ENCODE measurements at places on chromosomes 13 and 19. TPM values are rescaled to one million over a fixed set of nuclear protein-coding genes. Genes with fewer than 3 reads are reported as not detected.

DNA sequence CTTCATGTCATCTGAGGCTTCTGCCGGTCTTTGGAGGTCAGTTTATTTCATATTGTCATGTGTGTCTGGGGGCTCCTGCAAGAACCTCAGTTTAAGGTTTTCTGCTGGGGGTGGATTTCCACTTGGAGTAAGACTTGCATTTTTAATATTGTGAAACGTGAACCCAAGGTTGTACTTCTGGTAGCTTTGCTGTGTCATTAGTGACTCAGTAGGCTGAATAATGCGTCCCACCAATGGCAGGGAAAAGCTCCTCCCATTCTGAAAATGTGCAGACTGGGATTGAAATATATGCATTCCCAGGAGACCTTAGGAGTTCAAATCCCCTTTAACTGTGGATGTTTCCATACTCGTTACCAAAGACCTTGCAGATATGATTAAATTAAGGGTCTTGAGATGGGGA is 46.2 kb downstream of the ING1 start:
- DNase-seq = no peak

DNA sequence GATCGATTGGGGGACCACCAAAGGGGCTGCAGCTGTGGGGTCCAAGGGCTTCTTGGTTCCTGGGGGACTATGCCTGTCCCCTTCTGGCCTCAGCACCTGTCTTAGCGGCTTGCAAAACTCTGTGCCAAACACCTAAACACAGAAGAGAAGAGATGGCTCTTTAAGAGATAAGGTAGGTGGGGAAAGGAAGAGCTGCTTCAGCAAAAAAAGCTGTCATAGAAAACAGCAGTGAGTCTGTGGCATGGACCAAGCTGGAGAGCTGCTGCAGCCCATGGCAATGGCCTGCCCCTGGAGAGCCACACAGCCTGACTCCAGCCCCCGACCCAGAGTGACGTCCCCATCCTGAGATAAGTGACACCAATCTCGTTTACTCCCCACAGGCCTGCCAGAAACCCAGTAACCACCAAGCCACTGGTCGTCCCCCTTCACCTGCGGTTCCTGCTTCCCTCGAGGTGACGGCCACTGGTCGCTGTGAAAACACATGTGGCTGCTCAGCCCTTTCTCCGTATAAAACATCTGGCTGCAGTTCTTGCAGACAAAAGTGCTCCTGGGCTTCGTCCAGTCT is 25.0 kb upstream of the NAPA start:
- DNase-seq = no peak

GRCh38 chr19:20422216-20423205 is 143.1 kb downstream of the ZNF737 start:
- DNase-seq = no peak

CA11 gene
- polyA plus RNA-seq = 7.6 TPM

GRCh38 chr19:40264314-40265054 is 20.7 kb downstream of the AKT2 start:
- DNase-seq = no peak

DNA sequence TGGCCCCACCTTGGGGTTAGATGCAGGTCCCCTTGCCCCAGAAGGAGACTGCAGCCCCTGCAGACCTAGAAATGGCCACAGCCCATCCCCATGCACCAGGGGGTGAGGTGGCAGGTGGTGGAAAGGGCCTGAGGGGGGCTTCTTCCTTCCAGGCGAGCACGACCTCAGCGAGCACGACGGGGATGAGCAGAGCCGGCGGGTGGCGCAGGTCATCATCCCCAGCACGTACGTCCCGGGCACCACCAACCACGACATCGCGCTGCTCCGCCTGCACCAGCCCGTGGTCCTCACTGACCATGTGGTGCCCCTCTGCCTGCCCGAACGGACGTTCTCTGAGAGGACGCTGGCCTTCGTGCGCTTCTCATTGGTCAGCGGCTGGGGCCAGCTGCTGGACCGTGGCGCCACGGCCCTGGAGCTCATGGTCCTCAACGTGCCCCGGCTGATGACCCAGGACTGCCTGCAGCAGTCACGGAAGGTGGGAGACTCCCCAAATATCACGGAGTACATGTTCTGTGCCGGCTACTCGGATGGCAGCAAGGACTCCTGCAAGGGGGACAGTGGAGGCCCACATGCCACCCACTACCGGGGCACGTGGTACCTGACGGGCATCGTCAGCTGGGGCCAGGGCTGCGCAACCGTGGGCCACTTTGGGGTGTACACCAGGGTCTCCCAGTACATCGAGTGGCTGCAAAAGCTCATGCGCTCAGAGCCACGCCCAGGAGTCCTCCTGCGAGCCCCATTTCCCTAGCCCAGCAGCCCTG is 4.2 kb upstream of the F10 start:
- no peak for DNase-seq

ZNF415 gene
- 10.4 TPM for polyA plus RNA-seq

ZIC2 gene
- polyA plus RNA-seq = not detected

- DNase-seq = no peak
Observed at GRCh38 chr13:100184095-100184494, 95.2 kb downstream of the PCCA start.

DNA sequence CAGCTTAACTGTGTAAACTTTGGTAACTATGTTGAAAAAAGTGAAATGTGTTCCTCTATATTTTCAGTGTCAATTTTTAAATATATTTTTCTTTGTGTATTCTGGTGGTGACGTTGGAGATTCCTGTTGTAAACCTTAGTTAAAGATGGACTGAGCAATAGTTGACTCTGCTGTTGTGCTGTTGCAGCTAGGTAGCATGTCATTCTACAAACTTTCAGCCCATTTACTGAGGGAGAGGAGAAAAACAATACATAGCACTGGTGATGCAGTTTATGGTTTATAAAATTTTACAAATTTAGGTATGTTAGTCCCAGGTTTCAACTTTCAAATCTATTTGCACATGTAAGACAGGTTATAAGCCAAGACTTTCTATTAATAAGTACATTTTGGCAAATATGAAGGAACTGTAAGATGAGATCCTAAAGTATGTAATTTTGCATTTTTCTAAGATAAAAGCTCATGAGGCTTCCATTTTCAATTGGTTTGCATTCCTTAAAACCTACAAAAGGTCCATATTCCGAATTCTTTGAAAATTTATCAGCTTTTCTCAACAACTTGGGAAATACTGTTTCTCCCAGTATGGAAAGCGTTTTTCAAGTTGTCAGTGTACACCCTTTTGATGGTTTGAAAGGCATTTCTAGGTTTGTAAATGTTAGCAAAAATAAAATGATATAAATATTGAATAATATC is 1.5 kb downstream of the NDFIP2 start:
- DNase-seq = no peak

- no peak for DNase-seq
Observed at GRCh38 chr13:112072534-112073244, 5.7 kb downstream of the SOX1 start.

TRIM28 gene
- 322 TPM for polyA plus RNA-seq

ANGPTL8 gene
- 0.87 TPM for polyA plus RNA-seq

KISS1R gene
- not detected for polyA plus RNA-seq

SPACA4 gene
- polyA plus RNA-seq = not detected

- DNase-seq = no peak
Observed at GRCh38 chr19:9054207-9054606, 32.7 kb upstream of the OR1M1 start.

GRCh38 chr13:60463787-60464186 is 66.8 kb downstream of the TDRD3 start:
- no peak for DNase-seq

DNA sequence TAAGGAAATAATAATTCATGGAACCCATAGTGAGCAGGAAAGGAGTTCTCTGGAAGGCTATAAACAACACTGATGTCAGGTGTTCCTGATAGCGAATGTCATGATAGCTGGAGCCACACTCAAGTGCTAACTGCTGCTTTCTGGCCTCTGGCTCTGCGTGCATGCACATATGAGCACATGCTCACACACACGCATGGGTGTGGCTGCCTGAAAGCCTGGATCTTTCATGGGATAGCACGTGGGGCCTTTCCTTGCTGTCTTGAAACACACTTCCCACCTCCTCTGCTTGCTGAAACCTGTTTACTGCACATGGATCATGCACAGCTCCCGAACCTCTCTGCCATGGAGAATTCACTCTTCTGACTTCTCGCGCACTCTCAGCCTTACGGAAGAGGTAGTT is 207.4 kb downstream of the ATP8A2 start:
- DNase-seq = no peak

- DNase-seq = no peak
Observed at GRCh38 chr13:110421061-110421460, 114.0 kb downstream of the COL4A2 start.

DNA sequence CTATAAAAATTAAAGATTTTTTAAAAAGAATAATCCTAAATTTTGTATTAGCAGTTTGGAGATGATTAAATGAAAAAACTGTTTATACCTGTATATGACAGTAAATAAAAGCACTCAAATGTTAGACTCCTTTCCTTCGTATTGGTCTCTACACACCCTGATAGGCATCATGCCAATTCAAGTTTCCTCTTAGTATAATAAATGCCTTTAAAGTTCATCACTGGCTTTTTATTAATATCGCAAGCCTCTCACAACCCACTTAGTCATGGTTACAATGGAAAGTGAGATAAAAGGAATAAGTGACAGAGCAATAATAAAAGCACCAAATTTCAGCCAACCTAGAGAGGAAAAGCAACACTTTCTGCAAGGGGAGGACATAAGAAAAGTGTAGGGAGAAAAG is 102.2 kb downstream of the PIBF1 start:
- no peak for DNase-seq

GRCh38 chr13:111459803-111460547 is 139.5 kb downstream of the TEX29 start:
- DNase-seq = no peak

RNF113B gene
- polyA plus RNA-seq = not detected

DNA sequence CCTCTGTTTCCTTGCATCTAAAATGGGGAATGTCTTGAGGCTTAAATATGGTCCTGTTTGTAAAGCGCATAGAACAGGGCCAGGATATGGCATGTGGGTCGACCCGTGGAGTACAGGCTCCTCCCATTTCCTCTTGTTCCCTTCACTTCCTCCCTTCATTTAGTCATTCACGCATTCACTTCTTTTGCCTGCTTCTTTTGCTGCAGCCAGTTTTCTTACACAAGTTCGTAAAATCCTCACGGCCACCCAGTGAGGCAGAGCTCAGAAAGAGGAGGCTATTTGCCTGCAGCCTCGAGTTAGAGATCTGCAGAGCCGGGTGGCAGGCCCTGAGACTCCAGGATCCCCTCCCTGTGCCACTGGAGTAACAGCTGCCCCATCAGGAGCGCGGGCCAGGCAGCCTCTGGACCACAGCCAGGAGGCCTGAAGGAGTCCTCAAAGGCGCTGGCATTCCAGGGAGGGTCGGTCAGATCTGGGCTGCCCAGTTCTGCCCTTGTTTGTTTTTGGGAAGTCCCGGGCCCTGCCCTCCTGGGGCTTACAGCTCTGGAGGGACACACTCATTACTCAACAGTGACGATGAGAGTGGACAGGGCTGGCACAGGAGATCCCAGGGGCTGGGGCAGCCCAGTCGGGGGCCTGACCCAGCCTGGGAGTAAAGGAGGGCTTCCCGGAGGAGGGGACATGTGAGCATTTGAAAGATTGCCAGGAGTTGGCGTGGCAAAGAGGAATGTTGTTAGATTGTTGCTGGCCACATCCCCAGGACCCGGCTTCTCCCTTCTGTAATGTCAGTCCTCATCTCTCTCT is 4.6 kb downstream of the PPP5C start:
- no peak for DNase-seq

DNA sequence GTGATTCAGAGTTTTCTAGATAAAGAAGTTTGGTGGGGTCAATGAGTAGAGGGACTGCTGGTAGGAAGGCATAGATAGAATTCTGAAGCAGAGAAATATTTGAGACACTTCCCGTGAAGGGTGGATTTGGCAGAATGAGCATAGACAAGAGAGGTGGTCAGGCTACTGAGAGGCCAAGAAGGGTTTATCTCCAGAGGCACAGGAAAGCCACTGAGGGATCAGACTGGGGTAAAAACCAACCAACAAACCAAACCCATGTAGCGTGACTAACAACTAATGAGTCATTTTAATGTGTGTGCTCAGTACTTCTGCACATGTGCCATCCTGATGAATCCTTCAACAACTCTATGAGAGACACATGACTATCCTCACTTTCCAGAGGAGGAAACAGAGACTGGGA is 60.0 kb upstream of the SERP2 start:
- DNase-seq = no peak

GRCh38 chr19:49502866-49503581 is 6.8 kb downstream of the RPS11 start:
- DNase-seq = no peak

DNA sequence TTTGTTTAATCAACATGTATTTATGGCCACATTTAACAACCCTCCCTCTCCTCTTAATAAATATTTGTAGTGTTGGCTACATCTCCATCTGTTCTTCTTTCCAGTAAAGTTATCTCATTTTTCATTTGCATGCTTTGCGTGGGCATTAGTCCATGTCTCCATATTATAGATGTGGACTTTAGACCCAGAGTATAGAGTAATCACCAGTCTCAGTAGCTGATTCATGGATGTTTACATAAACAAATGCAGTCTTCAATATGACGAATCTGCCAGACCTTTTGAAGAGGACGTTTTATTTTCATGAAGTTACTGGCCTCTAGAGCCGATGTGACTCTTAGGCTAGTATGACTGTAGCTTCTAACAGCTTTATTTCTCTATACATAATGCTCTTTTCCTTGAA is 1546.2 kb downstream of the OLFM4 start:
- no peak for DNase-seq

- DNase-seq = no peak
Observed at GRCh38 chr13:50410921-50411746, 395.9 kb downstream of the KCNRG start.

- DNase-seq = no peak
Observed at GRCh38 chr19:43501661-43502418, 2.7 kb downstream of the PHLDB3 start.

DNA sequence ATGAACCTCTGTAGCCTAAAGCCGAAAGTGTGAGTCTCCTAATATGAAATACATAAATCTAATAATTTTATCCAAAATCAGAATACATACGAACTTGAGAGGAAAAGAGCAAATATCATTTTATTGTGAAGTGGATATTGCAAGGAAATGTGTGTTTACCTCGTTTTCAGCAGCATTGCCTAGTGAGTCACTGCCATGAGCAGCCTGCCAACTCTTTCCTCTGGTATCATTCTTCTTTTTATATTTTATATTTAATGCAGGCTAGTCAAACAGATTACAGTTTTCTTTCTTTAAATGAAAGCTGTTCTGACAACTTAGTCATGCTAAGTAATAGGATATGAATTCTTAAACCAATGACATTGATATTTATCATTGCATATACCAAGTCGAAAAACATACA is 44.2 kb downstream of the EDNRB start:
- no peak for DNase-seq

PSG1 gene
- 0.28 TPM for polyA plus RNA-seq

PSG6 gene
- polyA plus RNA-seq = 0.16 TPM

GRCh38 chr19:45331411-45331810 is 8.7 kb upstream of the CKM start:
- DNase-seq = no peak

GRCh38 chr19:28632371-28633080 is 580.4 kb downstream of the UQCRFS1 start:
- DNase-seq = no peak

PLK5 gene
- polyA plus RNA-seq = 0.20 TPM

DNA sequence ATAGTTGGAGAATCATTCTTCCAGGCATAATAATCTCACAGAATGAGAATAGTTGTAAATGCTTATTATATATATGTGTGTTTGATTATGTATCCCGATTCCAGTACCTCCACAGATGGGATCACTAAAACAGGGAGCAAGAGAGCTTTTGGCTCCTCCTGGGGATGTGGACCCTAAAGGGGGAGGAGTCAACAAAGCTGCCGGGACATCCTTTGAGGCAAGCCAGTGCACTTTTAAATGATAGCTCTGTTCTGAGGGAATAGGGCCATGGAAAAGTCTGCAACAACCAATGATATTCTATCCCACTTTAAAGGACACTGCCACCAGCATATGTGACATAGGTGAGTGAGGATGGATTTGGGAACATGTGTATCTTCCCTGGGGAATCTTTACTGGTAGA is 40.8 kb downstream of the SLITRK5 start:
- DNase-seq = no peak

ZNF329 gene
- polyA plus RNA-seq = 10.6 TPM

Measured in forelimb muscle (tissue), 1 donor.